ENCODE measurements at places on chromosomes 16 and 17. TPM values are rescaled to one million over a fixed set of nuclear protein-coding genes. Genes with fewer than 3 reads are reported as not detected.

DNA sequence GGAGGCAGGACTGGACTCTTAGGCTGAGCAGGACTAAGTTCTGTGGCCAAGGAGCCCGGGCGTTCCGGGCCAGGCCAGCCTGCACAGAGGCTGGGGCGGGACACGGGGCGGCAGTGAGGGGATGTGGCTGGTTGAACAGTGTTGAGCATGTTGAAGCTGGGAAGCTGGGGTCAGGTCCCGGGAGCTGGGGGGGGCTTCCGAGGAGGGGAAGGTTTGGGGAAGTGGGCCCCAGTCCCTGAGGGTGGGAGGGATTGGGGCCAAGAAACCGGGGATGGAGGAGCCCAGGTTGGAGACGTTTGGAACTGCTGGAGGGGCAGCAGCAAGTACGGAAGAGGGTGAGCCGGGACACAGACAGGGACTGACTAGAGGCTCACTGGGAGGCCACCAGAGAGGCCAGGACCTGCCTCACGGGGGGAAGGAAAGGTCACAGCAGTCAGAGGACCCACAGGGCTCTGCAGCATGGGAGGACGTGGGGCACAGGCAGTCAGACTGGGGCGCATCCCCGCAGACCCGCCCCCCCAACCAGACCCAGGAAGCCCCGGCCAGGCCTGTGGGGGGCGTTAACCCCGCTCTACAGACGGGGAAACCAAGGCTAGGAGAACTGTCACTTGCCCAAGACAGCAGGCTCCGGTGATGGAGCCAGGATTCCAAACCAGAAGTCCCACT, 9.5 kb downstream of the TAX1BP3 start:
- H3K4me1 ChIP-seq = peaks cover 45% of the 10 kb centered on the region
- H3K4me3 ChIP-seq = no peak overlapping the region
- H3K27ac ChIP-seq = peak overlapping the region; percentile 78

DNA sequence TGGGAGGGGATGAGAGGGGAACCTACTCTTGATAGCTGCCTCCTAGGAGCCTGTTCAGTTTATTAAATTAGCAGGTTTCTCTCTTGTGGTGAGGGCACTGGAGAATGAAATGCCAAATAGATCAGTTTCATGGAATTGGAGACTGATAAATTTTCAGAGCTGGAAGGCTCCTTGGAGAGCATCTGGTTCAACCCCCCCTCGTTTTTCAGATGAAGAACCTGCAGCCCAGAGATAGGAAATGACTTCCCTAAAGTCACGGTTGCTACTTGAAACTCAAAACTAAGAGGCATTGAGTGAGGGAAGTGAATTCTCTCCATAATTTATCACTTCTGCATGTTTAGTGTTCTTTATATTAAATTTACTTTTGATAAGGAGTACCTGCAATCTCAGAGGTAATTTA, 366.0 kb upstream of the CCL2 start:
- no peak overlapping the region for H3K27ac ChIP-seq
- no peak for DNase-seq
- no peaks in the 10 kb centered on the region for H3K27me3 ChIP-seq
- peaks cover 4% of the 10 kb centered on the region for H3K4me1 ChIP-seq
- no peak overlapping the region for H3K4me3 ChIP-seq

GRCh38 chr16:50910736-50911100, 168.8 kb downstream of the CYLD start:
- DNase-seq = no peak
- no peaks in the 10 kb centered on the region for H3K27me3 ChIP-seq
- H3K4me1 ChIP-seq = peaks cover 19% of the 10 kb centered on the region

GRCh38 chr17:30530346-30531025, 53.3 kb downstream of the GOSR1 start:
- no peaks in the 10 kb centered on the region for H3K27me3 ChIP-seq
- H3K4me3 ChIP-seq = no peak overlapping the region
- no peaks in the 10 kb centered on the region for H3K4me1 ChIP-seq
- no peak for DNase-seq

DNA sequence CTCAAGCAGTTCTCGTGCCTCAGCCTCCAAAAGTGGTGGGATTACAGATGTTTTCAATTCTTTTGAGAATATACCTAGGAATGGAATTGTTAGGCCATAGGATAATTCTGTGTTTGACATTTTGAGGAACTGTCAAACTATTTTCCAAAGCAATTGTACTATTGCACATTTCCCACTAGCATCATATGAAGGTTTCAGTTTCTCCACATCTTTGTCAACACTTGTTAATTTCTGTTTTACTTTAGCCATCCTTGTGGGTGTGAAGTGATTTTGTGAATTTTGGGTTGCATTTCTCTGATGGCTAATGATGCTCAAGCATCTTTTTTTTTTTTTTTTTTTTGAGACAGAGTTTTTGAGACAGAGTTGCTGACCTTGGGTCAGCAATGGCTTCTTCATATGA, 6.2 kb downstream of the NT5M start:
- peaks cover 3% of the 10 kb centered on the region for H3K36me3 ChIP-seq
- no peak overlapping the region for H3K27ac ChIP-seq
- H3K4me3 ChIP-seq = no peak overlapping the region
- H3K4me1 ChIP-seq = peaks cover 4% of the 10 kb centered on the region
- DNase-seq = no peak

GRCh38 chr17:63998721-63999679, 849 bp downstream of the PRR29 start:
- H3K27ac ChIP-seq = no peak overlapping the region
- no peak for DNase-seq

DNA sequence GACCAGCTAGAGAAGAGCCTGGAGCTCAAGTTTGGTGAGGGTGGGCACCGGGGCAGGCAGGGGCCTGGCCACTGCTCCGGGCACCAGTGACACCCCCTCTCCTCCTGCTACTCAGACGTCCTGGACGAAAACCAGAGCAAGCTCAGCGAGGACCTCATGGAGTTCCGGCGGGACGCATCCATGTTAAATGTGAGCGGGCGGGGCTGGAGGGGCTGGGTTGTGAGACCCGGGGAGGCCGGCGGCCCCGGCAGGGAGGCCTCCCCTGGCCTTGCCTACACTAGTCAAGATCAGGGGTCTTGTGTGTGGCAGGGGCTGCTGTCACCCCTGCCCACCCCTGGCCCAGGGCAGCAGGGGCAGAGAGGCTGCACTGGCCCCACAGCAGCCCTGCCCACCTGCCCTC, 17.8 kb downstream of the TRAF7 start:
- H3K27ac ChIP-seq = no peak overlapping the region
- DNase-seq = no peak
- H3K36me3 ChIP-seq = peaks cover 100% of the 10 kb centered on the region

GRCh38 chr16:87145181-87146176, 171.7 kb downstream of the C16orf95 start:
- peak overlapping the region; percentile 33 for H3K27ac ChIP-seq
- peaks cover 3% of the 10 kb centered on the region for H3K36me3 ChIP-seq
- no peak overlapping the region for H3K4me3 ChIP-seq
- H3K27me3 ChIP-seq = no peaks in the 10 kb centered on the region
- H3K4me1 ChIP-seq = peaks cover 12% of the 10 kb centered on the region

DNA sequence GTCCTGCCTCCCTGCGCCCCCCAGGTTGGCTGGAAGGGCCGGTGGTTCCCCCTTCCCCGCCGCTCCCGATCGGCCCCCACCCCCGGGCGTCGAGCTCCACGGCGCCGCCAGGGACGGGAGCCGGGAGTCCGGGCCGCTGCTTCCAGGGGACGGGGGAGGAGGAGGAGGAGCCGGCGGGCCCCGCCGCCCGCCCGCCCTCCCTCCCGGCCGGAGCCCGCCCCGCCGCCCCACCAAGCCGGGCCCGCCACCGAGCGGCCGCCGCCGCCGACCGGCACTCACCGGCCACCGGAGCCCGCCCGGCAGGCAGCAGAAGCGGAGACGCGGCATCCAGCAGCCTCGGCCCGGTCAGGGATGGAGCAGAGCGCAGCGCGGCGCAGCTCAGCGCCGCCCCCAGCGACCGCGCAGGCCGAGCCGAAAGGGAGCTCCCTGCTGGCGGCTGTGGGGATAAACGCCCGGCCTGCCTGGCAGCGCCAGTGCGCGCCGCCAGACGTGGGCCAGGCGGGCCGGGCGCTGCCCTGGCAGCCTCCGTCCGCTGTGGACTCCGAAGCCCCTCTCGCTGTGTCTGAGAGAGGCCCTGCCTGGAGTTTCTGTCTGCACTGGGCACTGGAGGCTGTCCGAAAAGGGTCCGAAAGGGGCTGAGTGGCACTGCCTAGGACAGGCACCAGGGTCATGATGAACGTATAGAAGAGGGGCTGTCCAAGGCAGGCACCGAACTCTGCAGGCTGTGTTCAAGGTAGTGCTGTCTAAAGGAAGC, at the start of gene MYO18A:
Gene MYO18A (minus strand): TSS at position 365 of the 754 bp plus-strand sequence. CDS start 13,458 bp downstream, outside the sequence.
- H3K36me3 ChIP-seq = no peaks in the 10 kb centered on the region
- H3K27me3 ChIP-seq = no peaks in the 10 kb centered on the region
- DNase-seq = peak; percentile 69
- H3K27ac ChIP-seq = peak within 1 kb of the TSS; percentile 83
- peak within 1 kb of the TSS; percentile 68 for H3K4me3 ChIP-seq

- no peak overlapping the region for H3K27ac ChIP-seq
- no peaks in the 10 kb centered on the region for H3K27me3 ChIP-seq
- H3K36me3 ChIP-seq = peaks cover 85% of the 10 kb centered on the region
- H3K4me1 ChIP-seq = no peaks in the 10 kb centered on the region
These were observed 37.5 kb upstream of the FAAP100 start for GRCh38 chr17:81589612-81590011.

DNA sequence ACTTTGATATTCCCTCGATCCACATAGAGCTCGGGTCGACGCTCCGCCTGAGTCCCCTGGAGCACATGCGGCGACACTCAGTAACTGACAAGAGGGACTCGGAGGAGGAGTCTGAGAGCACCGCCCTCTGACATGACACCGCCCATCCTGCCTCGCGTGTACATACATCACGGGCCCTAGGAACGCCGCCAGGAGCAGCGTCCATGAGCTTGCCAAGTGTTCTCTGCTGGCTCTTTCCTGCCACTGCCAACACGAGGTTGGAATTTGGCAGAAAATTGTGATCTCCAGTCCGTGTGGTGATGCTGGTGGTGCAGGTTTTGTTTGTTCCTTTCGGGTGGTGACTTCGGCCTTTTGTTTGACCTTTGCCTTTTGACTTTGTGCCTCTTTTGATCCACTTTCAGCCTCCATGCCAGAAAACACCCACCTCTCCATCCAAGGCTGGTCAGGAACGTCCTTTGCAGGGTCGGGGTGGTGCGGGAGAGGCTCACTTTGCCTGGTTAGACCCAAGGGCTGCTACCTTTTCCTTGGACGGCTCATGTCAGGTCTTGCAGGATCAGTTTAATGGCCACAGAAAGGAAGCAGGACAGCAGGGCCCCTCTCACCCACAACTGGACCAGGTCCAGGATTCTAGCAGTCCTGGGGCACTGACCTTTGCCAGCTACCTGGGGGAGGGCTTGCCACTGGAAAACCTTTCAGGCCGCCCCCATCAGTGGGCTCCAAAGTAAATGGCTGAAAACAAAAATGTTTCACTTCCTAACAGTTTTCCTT, 27.6 kb downstream of the ELAC2 start:
- no peak overlapping the region for H3K4me3 ChIP-seq
- peaks cover 6% of the 10 kb centered on the region for H3K4me1 ChIP-seq
- H3K27me3 ChIP-seq = no peaks in the 10 kb centered on the region
- H3K27ac ChIP-seq = no peak overlapping the region

The CES5A gene
- 0.11 TPM for total RNA-seq

The EPN3 gene
- 0.39 TPM for total RNA-seq
